ENCODE measurements at places on chromosomes 3 and 15.

DNA sequence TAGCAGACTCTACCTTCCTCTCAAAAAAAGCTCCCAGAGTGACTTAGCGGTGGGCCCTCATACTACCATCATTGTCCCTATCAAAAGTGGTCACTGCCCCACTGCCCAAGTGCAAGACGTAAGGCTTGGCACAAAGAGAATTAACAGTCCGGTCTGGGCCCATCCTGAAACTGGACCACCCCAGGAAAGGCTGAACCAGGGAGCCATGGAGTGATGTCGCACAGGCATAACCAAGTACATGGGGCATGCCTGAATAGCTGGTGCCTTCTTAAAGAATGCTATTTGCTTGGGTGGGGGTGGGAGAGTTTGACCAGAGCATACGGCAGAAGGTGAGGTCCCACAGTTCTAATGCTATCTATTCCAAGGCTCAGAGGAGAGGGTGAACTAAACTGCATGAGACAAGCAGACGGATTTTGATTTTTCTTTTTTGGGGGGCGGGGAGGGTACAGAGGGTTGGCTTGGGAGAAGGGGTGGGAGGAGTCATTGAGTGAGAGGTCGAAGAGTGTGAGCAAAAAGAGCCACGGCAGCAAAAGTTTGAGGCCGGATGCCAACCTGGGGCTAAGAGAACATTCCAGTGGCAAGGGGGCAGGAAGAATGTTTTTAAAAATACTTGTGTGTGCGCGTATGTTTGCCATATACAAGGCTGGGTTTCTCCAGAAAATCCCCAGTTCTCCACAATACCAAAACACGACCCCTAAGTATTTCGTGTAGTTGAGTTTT lies 50.2 kb downstream of the FAM174B start:
- no peak for DNase-seq

- DNase-seq = no peak
These were observed 15.5 kb upstream of the HOMER2 start for GRCh38 chr15:82968066-82968465.

- no peak for DNase-seq
These were observed 17.6 kb downstream of the EFCC1 start for GRCh38 chr3:129018751-129019150.

DNA sequence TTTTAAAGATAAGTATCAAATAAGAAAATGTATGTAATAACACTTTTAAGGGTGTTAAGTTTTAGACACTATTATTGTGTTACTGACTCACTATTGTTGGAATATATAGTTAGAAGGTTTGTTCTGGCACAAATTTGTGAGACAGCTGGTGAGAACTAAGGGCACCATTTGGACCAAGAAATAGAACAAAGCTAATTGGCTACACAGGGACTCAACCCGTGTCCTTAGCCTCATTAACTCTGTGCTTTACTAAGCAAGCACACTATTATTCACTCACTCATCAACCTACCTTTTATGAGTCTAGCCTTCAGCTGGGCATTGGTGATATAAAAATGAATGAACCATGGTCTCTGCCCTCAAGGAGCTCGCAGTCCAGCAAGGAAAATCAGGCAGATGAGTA lies 4.1 kb upstream of the UNC13C start:
- no peak for DNase-seq

DNA sequence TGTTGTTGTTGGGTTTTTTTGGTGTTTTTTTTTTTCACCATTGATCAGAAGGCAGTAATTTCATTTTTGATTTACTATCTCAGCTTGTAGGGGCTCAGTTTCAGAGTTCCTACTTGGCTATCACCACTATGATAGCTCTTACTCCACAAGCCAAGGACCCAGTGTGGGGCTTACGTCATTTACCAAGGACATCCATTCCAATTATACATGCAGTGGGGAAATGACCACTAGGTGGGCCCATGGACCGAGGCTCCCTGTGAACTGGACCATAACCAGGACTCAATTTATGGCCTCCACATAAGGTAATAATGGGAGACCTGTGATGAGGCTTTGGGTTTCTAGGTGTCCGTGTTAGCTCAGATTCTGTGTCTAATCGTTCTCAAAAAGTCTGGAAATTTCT lies 67.5 kb upstream of the CACNA1D start:
- no peak for DNase-seq

- DNase-seq = no peak
These were observed 79.5 kb upstream of the POMGNT2 start for GRCh38 chr3:43185274-43185982.

GRCh38 chr3:2985479-2985878 lies 124.7 kb downstream of the IL5RA start:
- no peak for DNase-seq

DNA sequence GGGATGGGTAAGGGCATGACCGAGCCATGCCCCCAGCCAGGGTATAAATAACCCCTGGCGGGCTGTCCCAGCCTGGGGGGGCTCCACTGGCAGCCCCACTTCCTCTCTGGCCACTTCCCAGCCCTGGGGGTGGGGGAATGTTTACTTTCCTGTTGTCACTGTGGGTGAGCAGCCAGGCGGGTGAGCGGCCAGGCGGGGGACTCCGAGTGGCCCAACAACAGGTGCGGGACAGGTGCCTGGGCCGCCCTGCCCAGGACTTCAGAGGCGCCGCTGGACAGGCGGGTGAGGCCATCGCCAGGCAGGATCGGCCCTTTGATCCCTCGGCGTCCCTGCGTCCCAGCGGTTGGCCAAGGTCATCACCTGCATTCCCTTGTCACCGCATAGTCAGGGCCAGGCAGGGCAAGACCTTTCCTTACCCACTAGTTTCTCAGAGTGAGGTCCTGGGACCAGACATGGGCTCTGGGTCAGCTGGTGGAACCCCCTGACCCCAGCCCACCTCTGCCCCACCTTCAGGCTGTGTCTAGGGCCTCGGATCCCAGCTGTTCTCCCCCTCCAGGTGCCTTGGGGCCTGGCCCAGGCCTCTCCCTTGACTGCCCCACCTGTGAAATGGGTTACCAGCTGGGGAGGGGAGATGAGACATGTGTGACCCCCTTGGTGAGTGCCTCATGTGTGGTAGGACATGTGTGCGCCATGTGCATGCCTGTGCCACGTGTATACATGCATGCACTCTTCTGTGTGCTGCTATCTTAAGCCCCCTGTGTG lies 16.6 kb downstream of the SEMA3F start:
- no peak for DNase-seq

DNA sequence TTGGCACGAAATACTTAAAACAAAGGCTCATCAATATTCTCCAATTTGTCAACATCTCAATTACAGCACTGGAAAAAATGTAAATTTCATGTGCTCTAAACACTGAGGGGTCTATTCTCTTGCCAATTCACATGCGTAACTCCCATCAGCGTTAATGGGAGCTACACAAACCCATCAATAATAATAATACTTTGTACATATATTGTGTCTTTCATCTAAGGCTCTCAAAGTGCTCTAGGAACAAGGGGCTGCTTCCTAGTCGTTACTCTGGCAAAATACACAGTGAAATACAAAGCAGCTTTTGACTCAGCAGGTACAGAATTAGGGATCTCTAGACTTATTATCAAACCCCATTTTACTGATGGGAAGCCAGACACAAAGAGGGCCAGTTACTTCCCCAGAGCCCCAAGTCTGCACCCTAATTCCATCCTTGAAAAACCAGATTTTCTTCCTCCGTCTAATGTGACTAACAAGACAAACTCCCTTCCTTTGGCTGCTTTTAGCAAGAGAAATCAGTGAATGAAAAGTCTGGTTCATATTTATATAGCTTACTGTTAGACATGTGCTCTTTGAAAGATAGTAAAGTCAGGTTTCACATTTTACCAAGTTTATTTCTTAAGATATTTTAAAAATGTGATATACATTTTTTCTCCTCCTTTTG lies 20.0 kb downstream of the MEIS2 start:
- DNase-seq = no peak

- no peak for DNase-seq
These were observed 6.8 kb downstream of the ARL6IP5 start for GRCh38 chr3:69091389-69092029.

DNA sequence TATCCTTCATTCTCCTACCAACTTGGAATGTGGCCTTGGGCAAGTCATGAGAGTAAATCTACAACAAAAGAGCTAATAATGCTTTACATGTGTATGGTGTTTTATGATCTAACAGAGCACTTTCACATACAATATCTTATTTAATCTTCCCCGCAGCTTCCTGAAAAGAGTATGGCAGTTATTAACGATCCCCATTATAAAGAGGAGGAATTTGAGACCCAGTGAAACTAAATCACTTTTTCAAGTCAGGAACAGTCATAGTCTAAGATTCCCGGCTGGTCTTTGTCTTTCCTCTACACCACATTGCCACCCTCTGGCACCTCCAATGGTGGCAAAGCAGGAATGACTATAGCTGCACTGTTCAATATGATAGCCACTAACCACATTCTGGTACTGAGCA lies 69.7 kb upstream of the CMSS1 start:
- no peak for DNase-seq

GRCh38 chr3:195200010-195200822 lies 70.7 kb downstream of the XXYLT1 start:
- no peak for DNase-seq

- DNase-seq = no peak
These were observed 339.9 kb upstream of the RBMS3 start for GRCh38 chr3:28940994-28941393.

DNA sequence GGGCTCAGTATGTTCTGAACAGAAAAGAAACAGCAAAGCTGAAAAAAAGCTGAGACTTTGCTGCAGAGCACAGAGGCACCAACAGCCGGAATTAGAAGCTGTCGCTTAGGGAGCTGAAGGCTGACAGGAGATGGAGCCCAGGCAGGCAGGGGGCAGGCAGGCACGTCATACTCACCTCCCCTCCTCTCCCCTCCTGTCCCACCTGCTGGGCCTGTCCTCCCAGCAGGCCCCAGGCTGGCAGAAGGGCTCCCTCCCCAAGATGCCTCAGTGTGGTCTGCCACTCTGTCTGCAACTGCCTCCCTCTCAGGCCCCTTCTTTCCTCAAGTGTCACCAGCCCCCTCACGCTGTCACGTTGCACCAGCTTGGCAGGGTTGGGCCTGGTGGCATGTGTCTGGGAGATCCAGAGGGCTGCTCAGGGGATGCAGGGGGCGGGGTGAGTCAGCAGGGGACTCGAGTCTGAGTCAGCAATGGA lies 3.2 kb upstream of the ANKRD63 start:
- no peak for DNase-seq

GRCh38 chr15:100030586-100031229 lies 297.5 kb upstream of the LYSMD4 start:
- DNase-seq = no peak

- DNase-seq = no peak
These were observed 125.1 kb downstream of the GABRG3 start for GRCh38 chr15:27095886-27096624.

DNA sequence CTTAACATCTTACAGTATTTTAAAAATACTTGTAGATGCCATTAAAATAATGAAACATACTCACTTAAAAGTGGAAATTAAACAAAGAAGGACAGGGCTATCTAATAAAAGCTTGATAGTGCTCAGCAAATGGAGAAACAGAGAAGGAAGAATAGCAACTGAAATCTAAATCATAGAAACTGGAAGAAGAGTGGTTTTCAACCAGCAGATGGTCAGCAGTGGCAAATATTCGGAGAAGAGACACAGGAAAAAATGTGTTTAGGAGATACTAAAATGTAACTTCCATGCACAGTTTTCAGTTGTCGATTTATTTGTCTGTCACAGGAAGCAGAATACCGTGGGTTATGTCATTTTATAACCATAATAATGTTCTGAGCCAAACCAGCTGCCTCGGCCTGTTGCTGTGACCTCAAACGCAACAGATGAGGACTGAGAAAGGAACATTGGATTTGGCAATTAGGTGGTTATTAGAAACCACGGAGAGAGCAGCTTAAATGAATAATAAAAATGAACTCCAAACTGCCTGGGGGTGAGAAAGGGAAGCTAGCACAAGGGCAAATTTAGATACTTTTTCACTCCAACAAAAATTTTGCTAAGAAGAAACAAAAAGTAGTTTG lies 246.6 kb upstream of the KCNMB2 start:
- DNase-seq = no peak

GRCh38 chr3:100641471-100642032 lies 32.2 kb downstream of the ADGRG7 start:
- no peak for DNase-seq
